ENCODE measurements at places on chromosomes 3 and 15. TPM values are rescaled to one million over a fixed set of nuclear protein-coding genes. Genes with fewer than 3 reads are reported as not detected.

DNA sequence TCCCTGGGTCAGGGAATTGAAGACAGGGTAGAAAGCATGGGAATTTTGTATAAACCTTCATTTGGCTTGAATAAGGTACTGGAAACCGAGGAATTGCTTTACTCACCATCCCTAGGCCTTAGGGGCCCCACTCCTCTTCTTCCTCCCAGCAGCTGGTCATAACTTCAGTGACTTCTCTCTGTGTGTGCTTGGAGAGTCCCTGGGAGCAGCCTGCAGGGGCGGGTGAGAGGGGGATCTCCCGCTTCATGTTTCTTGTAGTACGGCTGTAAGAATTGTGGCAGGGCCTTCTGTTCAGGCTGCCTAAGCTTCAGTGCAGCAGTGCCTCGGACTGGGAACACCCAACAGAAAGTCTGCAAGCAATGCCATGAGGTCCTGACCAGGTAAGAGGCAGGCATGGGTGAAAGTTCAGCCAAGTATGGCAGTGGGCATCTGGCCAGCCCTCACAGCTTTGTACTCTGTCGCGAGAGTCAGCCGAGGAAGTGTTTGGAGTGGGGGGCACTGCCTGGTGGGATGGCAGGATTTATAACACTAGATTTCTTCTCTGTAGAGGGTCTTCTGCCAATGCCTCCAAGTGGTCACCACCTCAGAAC lies 1.7 kb upstream of the DNAJC17 start:
- no peak for DNase-seq

GRCh38 chr15:80854104-80854503 lies 74.9 kb downstream of the CEMIP start:
- DNase-seq, result no peak

DNA sequence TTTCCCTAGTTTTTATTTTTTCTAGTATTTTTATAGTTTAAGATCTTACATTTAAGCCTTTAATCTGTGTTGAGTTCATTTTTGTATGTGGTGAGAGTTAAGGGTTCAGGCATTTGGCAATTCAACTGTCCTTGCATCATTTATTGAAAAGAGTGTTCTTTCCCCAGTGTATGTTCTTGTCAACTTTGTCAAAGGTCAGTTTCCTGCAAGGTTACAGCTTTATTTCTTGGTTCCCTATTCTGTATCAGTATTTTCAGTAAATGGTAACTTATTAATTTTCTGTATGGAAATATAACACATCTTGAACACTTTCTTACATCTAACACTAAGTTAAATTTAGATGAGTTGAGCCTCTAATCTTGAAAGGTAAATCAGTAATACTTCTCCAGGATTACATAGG lies 1770.1 kb downstream of the OTOL1 start:
- no peak for DNase-seq

AP3B2 gene
- total RNA-seq, result 0.16 TPM

DNA sequence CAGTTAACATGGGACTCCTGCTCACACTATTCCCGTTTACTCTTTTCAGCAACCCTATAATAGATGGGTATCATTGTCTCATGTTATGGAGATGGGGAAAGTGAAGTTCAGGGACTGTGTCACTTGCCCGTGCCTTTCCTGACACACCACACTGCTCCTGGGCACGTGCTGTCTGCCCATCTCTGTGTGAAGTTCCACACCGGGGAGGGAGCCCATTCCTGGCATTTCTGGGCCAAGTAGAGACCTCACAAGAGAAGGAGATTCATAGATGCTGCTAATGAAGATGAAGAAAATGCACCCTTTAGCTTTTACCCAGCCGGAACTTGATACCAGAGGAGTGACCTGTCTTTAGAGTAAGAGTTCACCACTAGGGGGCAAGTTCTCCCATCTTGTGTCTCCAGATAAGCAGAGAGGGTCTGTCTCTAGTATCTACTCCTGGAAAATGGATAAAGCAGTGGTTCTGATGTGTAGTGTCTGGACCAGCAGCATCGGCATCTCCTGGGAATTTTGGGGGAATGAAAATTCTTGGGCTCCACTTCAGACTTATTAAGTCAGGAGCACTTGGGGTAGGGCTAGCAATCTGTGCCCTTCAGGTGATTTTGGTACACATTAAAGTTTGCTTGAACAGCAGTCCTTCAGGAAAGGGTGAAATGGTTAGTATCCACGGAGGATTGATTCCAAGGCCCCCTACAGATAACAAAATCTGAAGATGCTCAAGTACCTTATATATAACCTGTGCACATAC lies 2.0 kb upstream of the TOPBP1 start:
- peak; percentile 56 for DNase-seq

PLA2G4E gene
- total RNA-seq, result not detected

FSTL1 gene
- 0.09 TPM for total RNA-seq

TF gene
- total RNA-seq, result 0.26 TPM

GRCh38 chr3:71127844-71128243 lies 455.7 kb downstream of the FOXP1 start:
- DNase-seq, result no peak

GRCh38 chr15:33029109-33029652 lies 165.3 kb downstream of the FMN1 start:
- no peak for DNase-seq

DNA sequence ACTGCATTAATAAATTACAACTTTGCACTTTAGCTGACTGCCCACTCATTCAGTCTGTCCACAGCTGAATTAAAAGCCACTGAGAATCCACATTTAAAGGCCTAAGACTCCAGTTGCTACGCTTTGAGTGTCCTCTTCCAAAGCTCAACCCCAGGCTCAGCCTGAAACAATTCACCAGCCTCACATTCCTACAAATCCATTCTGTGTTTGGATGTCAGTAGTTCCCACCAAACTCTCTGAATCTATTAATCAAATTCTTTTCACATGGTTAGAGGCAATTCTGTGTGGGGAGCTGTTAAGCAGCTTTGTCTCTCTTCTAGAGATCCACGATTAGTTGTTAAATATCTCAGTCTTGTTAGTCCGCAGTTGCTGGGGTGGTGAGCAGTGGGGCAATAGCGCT lies 116.8 kb upstream of the UBE2E2 start:
- DNase-seq, result no peak

FBXW12 gene
- not detected for total RNA-seq

- no peak for DNase-seq
These were observed 23.9 kb upstream of the FRMD4B start for GRCh38 chr3:69409831-69410230.

PLCL2 gene
- 22.8 TPM for total RNA-seq

MRAS gene
- total RNA-seq, result 0.38 TPM

DNA sequence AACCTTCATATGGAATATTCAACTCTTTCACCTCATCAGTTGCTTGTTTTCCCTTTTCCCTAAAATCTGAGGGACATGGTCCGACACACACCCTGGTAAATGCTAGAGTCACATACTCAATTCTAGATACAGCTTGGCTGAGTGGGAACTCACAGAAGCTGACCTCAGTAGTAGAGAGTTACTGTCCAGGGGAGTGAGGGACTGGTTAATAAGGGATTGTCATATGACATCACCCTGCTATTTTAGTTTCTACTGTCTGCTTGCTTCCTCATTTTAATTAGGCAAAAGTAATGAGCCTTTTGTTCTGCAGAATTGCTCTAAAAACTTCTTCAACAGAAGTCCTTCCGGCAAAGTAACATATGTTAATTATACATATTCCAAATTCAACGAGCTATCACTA lies 244.5 kb downstream of the ZIC4 start:
- no peak for DNase-seq

- no peak for DNase-seq
These were observed 6.2 kb upstream of the SLC6A6 start for GRCh38 chr3:14396031-14396692.

DNA sequence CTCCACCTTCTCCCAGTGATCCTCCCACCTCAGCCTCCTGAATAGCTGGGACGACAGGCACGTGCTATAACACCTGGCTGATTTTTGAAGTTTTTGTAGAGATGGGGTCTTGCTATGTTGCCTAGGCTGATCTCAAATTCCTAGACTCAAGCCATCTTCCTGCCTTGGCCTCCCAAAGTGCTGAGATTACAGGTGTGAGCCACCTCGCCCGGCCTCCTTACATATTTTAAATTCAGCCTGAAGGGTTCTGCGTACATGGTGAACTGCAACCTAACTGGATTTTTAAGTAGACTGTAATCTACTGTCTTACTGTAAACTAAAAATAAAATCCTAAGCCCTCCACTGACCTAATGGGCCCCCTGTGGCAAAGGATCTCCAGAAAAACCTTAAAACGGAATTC lies 34.1 kb downstream of the MASP1 start:
- DNase-seq, result no peak

KBTBD8 gene
- 23.3 TPM for total RNA-seq

DNA sequence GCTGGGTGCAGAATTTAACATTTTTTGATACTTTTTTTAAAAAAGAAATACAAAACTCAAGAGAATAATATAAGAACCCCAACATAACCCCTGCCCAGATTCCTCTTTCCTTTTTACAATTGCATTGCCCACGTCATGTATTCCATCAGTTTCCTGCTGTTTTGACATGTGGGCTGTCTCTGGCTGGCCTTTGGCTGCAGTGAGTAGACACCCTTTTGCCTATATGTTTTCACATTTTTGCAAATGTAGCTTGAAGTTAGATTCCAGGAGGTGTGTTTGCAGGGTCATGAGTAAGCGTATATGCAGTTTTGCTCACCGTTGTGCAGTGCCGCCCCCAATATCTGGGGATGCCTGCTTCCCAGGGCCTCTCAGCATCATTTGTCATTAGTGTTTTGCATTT lies 28.0 kb upstream of the ATP10A start:
- no peak for DNase-seq

PLSCR5 gene
- total RNA-seq, result not detected

VGLL3 gene
- not detected for total RNA-seq

DNA sequence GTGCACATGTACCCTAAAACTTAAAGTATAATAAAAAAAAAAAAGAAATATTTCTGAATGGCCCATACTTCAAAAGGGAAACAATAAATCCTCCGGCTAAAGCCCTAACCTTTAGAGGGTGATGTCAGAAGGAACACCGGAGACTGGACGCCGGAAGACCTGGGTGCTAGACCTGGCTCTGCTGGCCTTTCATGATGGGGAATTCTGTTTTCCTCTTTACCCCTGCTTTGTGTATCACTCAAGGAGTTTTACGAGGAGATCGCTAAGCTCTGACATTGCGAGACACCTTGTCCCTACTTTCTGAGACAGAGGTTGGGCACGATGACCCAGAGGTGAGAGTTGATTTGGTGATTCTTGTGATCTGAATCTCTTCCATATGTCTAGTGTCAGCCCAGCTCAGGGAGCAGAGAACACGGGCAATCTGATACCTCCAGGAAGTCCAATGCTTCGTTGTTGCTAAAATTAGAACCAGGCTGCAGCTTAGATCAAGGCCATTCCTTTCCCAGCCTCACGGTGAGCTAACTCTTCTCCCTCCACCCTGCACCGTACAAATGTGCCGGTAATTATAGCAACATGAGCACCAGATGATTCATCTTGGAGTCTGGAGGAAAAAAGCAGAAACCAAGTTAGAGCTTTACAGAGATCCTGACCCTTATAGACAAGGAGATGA lies 42.0 kb upstream of the CFAP161 start:
- no peak for DNase-seq

MOBP gene
- total RNA-seq, result not detected

- no peak for DNase-seq
These were observed 5.3 kb downstream of the BHLHE40 start for GRCh38 chr3:4984511-4984864.

- no peak for DNase-seq
These were observed 30.5 kb upstream of the SRP14 start for GRCh38 chr15:40069178-40070165.

- DNase-seq, result no peak
These were observed 21.8 kb upstream of the IL1RAP start for GRCh38 chr3:190492129-190492528.

GRCh38 chr15:64747578-64747977 lies 27.8 kb downstream of the RBPMS2 start:
- DNase-seq, result no peak

GOLGA8F gene
- not detected for total RNA-seq

GRCh38 chr3:193095366-193095765 lies 145.7 kb upstream of the PLAAT1 start:
- no peak for DNase-seq

- DNase-seq, result no peak
These were observed 29.3 kb downstream of the LRRC2 start for GRCh38 chr3:46536758-46537157.

DNA sequence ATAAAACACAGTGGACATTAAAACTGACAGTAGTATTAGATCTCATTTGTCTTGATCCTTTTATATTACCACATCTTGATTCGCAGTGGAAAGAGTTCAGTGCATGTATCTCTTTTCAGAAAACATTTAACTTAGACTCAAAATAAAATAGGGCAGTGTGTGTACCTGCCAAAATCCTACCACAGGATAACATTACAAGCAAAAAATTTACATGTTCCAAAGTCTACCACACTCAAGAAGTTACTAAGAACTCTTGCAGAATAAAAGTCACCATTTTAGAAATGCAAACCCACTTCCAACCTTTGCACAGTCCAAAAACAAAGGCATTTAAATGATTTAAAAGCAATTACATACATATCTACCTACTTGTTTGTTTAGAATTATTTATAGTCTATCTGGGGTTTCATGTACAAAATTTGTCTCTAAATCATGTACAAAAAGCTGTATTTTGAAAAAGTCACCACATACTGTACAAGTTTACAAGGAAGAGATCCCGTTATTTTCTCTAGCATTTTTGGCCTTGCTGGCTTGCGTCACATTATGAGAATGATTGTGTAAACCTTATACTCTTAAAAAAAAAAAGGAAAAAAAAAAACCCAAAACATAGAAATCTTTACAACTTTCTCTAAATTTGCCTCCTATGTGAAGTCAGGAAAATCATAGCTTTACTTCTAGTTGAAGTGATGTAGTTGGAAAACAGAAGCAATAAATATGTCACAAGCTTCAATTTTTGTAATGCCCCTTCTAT lies 153.8 kb downstream of the ADAM10 start:
- no peak for DNase-seq

DNA sequence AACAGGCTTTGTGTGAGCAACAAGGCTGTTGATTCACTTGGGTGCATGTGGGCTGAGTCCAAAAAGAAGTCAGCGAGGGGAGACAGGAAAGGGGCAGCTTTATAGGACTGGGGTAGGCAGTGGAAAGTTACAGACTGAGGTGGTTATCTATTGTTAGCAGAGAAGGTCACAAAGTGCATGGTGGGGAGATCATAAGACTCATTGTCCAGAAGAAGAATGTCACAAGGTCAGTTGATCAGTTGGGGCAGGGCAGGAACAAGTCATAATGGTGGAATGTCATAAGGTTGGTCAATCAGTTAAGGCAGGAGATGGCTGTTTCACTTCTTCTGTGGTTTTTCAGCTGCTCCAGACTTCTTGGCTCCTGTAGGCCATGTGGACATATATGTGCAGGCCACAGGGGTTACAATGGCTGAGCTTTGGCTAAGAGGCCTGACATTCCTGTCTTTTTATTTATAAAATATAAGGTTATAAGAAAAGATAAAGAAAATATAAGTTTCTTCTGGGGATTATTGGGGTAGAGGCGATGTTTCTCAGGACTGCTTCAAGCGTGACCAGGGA lies 69.5 kb upstream of the SNTN start:
- DNase-seq, result no peak

DNA sequence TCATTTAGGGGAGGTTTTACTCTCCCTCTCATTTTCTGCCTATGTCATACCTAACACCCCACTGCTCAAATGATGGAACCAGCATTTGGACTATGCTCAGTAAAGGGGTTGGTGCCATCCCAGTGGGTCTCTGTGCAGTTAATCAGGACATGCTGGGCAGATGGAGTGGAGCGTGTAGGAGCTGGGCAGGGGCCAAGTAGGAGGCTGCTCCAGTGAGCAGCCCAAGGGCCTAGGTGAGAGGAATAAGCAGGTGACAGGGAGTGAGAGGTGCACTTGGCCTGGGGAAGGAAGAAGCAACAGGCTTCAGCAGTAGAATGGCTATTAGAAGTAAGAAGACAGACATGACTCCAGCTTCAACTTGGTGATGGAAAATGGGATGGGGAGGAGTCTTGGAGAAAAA lies 72.2 kb downstream of the EPHB1 start:
- DNase-seq, result no peak

GRCh38 chr15:94470492-94470891 lies 239.1 kb downstream of the MCTP2 start:
- no peak for DNase-seq
